ENCODE measurements at places on chromosomes 6 and 20.

DNA sequence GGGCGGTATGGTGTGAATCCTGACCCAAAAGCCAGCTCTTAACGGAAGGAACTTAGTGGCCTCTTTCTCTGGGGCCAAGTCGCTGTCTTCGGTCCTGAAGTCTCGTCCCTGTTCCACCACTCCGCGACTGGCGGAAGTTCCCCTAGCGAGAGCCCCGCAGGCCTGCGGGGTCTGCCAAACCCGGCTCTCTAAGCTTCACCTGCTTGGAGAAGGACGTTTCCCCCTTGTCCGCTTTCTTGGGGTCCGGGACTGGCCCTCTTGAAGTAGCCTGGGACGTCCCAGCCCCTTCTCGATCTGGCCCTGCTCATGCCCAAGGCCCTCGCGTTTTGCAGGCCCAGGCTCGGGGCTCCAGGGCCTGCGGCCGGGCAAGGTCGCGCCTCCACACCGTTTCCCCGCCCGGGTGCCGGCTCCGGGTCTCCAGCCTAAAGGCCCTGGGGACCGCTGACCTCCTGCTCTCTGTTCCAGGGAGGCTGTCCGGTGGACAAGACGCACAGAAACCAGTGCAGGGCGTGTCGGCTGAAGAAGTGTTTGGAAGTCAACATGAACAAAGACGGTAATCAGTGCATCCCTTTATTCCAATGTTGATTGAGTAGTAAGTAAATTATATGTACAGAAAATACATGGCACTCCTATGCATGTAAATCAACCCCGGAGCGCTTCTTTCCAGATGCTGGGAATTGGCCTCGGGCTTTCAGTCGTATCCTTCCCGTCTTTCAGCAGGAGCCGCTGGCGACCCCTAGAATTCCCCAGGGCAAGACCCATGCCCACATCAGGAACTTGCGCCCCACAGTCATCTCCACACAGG, 8.8 kb downstream of the NR2E1 start:
- DNase-seq = no peak

GRCh38 chr20:49794336-49795134, 18.1 kb upstream of the SLC9A8 start:
- DNase-seq = no peak

- no peak for DNase-seq
Observed at GRCh38 chr6:47144306-47144705, 102.2 kb upstream of the ADGRF1 start.

DNA sequence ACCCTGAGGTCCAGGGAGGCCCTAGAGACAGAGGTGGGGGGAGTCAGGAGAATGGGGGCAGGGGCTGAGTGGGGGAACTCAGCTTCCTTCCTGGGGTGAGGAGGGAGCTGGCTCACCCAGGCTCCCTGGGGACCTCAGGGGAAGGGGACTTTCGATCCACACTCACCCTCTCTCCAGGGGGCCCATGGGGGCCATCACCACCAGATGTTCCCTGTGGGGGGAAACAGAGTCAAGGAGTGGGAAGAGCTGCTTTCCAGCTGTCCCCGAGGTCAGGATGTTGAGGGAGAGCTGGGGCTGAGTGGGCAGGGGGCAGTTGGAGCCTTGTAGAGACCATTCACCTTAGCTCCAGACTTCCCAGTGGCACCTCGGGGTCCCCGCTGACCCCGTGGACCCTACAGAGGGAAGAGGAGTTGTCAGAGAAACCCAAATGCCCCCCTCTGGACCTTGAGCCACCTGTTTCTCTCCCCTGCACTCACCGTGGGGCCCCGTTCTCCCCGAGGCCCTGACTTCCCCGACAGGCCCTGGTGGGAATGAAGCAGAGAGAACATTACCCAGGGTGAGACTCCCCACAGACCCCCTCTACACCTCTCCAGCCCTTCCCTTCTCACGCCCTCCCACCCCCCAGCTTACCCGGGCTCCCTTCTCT, 18.6 kb downstream of the COL11A2 start:
- no peak for DNase-seq

- no peak for DNase-seq
Observed at GRCh38 chr6:64777941-64778785, 928.9 kb downstream of the EYS start.

DNA sequence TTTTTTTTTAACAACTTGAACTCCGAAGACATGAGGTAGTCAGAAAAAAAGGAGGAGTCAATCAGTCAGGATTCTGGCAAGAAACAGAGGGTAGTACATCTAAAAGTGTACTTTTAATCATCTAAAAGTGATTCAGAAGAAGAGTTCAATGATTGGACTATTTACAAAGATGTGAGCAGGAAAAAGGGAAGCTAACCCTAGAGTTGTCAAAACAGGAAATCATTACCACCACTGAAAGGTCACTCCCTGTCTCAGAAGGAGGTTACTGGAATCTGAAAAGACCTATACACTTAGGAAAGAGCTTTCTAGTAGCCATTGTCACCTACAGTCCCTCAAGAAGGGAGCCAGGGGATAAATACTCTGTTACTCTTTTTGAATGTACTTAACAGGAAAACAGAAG, 16.7 kb upstream of the LMBRD1 start:
- no peak for DNase-seq

DNA sequence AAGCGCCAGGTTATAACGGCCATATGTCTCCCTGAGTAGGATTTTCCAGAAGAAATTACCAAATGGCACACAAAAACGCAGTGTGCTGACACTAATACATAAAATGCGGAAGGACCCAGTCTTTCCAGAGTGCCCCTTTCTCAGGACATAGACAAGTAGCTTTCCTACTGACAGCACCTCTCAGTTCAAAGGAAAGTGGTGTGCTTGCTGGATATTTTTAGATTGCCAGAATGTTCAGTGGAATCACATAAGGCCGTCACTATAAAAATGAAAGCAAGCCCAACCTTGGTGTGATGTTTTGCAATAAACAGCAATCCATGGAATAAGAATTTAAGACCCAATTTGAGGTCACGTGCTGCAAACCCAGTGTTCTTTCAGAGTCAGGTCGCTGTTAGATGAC, 135.5 kb upstream of the AGPAT4 start:
- no peak for DNase-seq

Measured in right lung (tissue), 10 donors.